ENCODE measurements at places on chromosomes 7 and 10.

DNA sequence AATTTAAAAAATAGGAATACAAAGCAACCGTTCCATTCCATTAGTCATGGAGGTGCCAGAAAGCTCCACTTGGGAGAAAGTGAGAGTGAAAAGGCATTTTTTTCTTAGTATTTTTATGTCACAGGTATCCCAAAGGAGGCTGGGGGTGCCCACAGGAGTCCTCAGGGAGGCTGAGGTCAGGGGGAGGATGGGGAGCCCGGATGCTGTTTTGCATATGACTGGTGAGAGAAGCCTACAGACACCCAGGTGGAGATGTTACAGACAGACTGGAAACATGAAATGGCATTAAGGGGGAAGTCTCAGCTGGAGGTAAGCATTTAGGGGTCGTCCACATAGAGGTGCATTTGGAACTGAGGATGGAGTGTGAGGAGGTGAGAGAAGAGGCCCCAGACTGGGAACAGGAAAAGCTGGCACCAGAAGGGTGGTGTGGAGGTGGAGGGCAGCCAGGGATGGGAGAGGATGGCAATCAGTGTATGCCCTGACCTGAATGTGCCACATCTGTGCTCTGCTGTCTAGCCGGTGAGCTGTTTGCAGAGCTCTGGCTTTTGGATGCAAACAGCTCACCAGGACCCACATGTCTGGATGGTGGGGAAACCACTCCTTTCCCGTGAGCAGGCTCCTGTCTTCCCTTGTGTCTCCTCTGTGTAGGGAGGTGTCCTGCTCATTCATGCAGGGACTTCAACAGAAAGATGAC lies 101.1 kb downstream of the RAMP3 start:
- no peak for DNase-seq

DNA sequence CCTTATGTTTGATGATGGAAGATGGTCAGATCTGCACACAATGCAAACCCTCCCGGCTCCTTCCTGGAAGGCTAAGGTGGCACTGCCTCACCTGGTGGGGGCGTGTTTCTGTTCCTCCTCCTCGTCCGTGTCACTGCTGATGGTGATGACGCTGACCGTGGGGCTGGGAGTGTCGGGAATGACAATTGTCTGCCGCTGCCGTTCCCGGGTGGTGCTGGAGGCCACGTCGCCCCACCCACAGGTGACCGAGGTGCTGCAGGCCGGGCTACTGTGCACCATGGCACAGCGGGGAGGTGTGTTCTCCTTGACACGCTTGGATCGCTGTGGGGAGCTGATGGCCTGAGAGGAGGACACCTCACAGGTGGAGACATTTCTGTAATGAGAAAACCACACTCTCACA lies 73.1 kb downstream of the CLEC2L start:
- no peak for DNase-seq

- DNase-seq = no peak
Measured at GRCh38 chr7:17009007-17009719, 127.4 kb upstream of the AGR3 start.

- DNase-seq = no peak
Measured at GRCh38 chr7:139387594-139387993, 27.9 kb downstream of the LUC7L2 start.

GRCh38 chr10:2927958-2928840 lies 139.1 kb upstream of the PFKP start:
- peak; percentile 34 for DNase-seq

- no peak for DNase-seq
Measured at GRCh38 chr10:69687426-69687825, 57.4 kb downstream of the FAM241B start.

- DNase-seq = no peak
Measured at GRCh38 chr7:100763556-100764140, 30.3 kb downstream of the ZAN start.

- DNase-seq = no peak
Measured at GRCh38 chr10:103278537-103278823, 1.5 kb downstream of the INA start.

GRCh38 chr10:33295851-33296250 lies 38.6 kb downstream of the NRP1 start:
- no peak for DNase-seq

GRCh38 chr7:113083132-113083815 lies 3.4 kb downstream of the GPR85 start:
- no peak for DNase-seq

GRCh38 chr7:93530701-93531100 lies 43.8 kb downstream of the CALCR start:
- DNase-seq = no peak

All from activated T-cell treated with anti-CD3 and anti-CD28 coated beads for 4 hours (primary cell).